ENCODE measurements at places on chromosomes 11 and 22. TPM values are rescaled to one million over a fixed set of nuclear protein-coding genes. Genes with fewer than 3 reads are reported as not detected.

- DNase-seq: no peak
Measured at GRCh38 chr22:42623301-42623751, 8.6 kb upstream of the POLDIP3 start.

DNA sequence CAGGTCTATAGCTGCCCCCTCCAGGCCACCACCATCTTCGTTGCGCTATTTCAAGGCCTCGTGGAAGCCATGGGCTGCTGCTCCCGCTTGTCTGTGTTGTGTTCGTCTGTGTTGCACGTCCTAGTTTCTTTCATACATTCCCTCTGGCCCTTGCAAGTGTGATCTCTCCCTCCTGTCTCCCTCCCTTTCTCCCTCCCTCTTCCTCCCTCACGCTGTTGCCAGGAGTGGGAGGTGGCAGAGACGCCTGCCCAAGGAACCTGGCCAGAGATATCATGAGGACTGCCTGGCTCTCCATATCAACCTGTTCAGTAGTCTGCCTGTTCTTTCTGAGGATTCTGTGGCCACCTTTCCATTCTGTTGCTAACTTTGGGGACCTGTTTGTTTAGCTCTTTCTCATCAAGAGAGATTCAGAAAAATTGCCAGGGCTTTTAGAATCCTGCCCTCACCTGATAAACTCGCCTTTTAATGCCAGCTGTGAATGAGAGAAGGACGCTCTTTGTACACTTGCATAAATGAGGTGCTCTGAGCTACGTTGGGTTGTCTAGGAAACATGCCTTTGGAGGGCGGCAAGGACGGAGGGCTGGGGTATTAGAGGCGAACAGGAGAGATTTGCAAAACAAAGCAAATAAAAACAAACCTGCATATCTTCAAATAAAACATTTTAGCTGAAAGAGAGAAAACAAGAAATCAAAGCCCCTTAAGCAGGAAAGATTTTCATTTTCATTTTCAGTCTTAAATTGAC lies 185.2 kb downstream of the TBC1D22A start:
- DNase-seq: no peak

GRCh38 chr11:44025727-44026126 lies 22.1 kb upstream of the ACCSL start:
- DNase-seq: no peak

The PANX3 gene
- total RNA-seq: not detected

The PARVG gene
- total RNA-seq: 5.3 TPM
